ENCODE measurements at places on chromosomes 2 and 18.

GRCh38 chr2:167136879-167137596 is 248.8 kb downstream of the XIRP2 start:
- no peak for DNase-seq

DNA sequence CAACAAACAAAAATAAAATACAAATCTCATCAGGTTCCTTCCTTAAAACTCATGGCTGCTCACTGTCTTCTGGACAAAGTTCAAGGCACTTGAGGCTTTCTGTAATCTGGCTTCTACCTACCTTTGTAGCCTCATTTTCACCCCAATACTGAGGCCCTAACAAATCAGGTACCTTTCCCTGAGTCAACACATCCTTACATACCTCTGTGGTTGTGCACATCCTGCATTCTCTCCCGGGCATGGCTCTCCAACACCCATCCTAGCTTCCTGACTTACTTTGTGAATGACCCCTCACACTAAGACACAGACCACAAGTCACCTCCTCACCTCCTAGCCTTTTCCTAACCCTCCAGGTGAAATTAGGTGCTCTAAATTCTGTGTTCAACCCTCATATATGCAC is 190.9 kb downstream of the PID1 start:
- no peak for DNase-seq

- DNase-seq, result no peak
Observed at GRCh38 chr18:12862467-12862866, 21.6 kb downstream of the PTPN2 start.

DNA sequence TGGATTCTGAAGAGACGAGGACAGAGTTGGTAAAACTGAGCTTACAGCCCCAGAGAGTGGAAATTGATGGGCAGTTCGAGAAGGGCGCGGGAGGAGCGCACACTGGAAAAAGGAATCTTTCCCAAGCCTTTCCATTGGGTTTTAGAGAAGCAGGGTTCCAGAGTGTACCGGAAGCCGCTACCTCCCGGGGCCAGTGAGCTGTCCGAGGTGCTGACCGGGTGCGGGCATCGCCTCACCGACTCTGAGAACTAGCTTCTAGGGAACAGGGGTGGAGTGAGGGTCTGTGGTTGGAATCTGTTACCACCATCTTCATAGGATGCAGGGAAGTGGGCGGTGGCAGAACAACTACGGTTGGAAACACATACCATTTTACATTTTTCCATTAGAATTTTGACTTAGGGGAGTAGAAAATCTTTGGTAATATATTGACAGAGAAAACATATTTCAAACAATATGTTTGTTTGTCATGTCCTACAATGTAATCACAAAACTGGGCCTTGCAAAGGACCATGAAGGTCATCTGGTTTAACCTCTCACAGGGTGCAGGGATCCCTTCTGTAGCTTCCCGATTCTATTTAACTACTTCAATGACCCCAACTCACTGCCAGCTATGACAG is 724 bp downstream of the NMS start:
- DNase-seq, result no peak

- no peak for DNase-seq
Observed at GRCh38 chr18:26458526-26459232, 89.7 kb downstream of the KCTD1 start.

Data from dorsolateral prefrontal cortex (tissue), 122 donors.